NCI-H1048 (cell line): ENCODE measurements at places on chromosomes 1 and 21.

- no peak for DNase-seq
Measured at GRCh38 chr1:6475381-6476133, 9.6 kb upstream of the TNFRSF25 start.

DNA sequence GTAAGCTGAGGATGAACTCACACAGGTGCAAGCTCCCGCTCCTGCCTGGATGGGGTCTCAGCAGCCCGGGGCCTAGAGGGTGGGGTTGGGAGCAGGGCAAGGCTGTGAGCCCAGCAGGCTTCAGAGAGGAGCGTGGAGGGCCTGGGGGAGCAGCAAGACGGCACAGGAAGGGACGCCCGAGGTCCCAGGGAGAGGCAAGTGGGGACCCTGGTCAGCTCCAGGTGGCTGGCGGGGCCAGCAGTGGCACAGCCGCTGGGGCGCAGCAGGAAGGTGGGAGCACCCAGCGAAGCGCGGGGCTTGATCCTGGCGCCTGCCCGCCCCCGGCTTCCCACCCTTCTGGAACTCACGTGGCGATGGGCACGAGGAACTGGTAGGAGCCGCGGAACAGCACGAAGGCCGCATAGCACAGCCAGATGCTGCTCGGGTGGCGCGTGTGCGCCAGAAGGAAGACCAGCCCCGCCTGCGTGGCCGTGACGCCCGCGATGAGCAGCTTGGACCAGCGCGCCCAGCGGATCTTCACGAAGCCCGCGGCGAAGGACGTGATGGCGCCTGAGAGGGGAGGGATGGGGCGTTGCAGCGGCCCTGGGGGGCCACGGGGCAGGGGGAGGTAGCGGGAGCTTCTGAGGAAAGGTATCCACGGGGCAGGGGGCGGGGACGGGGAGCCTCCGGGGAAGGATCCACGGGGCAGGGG is 11.7 kb downstream of the SLC19A1 start:
- DNase-seq = no peak

DNA sequence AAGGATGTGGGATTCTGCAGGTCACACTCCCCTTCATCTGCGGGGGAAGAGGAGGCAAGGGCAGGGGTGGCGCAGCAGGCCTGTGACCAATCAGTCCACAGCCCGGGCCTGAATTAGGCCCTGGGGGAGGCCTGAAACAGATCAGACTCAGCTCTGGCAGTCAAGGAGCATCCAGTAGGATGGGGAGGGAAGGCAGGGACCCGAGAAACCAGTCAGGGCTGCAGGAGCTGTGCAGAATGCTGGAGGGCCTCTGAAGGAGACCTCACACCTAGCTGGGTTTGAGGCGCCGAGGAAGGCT is 12.7 kb downstream of the TNNT2 start:
- no peak for DNase-seq

DNA sequence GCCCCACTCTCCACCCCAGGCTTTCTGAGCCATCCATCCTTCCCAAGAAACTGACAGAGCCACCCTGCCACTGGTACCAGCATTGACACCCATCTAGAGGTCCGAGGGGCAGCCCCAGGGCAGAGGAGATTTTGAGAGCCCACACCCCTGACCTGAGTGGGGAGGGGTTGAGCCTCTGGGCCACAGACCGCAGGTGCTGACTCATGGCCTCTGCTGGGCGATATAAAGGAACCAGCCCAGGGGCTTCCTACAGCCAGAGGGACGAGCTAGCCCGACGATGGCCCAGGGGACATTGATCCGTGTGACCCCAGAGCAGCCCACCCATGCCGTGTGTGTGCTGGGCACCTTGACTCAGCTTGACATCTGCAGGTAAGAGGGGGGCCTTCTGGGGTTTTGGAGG is at the start of gene PADI4:
PADI4 (plus strand) TSS at position 252 of the 400 bp plus-strand sequence; CDS start at position 278, 26 bp downstream.
- DNase-seq = no peak

GRCh38 chr1:54971317-54971791 is 9.1 kb upstream of the TMEM61 start:
- no peak for DNase-seq

DNA sequence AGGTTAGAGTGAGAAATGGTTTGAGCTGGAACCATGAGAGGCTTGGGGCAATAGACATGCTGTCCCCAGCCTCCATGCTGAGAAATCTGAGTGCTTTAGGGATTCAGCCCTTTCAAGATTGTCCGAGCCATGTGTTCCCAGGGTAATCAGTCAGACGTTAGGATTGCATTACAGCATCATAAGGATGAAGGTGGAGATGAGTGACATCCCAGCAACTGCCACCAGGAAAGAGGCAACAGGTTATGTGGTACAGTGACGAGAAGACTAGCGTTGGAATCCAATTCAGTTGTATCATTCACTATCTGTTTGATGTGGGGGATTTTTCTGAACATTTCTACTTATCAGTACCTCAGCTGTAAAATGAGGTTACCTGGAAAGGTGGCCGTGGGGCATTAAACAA is 1.7 kb downstream of the CAMK1G start:
- no peak for DNase-seq

DNA sequence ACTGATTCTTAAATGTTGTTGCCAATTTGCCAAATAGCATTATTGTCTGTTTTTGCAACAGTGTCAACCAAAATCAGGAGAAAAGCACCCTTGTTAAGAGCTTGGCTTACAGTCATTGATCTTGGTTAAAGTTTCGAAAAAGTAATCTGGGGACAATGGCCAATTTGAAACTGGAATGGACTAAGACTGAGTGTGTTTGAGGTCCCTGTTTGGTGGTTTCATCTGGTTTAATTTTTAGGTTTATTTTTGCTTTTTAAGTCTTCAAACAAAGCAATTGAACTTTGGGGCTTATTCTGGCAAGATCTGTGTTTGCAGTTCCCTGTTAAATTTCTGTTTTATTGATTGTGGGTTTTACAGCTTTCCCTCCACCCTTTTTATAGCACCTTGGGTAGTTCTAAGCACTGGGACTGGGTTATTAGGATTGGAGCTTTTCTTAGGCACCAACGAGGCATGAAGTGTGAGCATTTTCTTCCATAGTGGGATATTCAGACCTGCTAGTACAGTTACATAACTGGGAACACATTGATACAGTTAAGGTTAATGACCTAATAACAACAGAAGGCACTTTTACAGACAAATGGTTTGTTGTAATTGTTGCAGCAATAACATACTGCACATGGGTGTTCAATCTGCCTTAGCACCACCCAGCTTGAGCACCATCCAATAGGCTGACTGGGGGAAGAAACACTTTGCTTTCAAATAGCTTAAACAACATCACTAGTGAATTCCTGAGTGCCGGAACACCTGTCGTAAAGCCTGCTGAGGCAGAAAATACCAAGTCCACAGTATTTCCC is 40.6 kb upstream of the MAP10 start:
- DNase-seq = no peak

- no peak for DNase-seq
Measured at GRCh38 chr1:51433269-51433971, 85.6 kb downstream of the EPS15 start.

GRCh38 chr1:215160351-215160750 is 77.8 kb downstream of the KCNK2 start:
- DNase-seq = no peak
